ENCODE measurements at places on chromosomes 7 and 10. TPM values are rescaled to one million over a fixed set of nuclear protein-coding genes. Genes with fewer than 3 reads are reported as not detected.

The CUEDC2 gene
- 41.7 TPM for total RNA-seq

The TMEM140 gene
- total RNA-seq = 27.1 TPM

The PSPH gene
- 7.8 TPM for total RNA-seq

The HOXA7 gene
- not detected for total RNA-seq

The C10orf143 gene
- 17.5 TPM for total RNA-seq

The SYT15 gene
- total RNA-seq = 1.9 TPM

The TFPI2 gene
- not detected for total RNA-seq

The METTL27 gene
- 4.4 TPM for total RNA-seq

The DUSP5 gene
- 1.2 TPM for total RNA-seq

The TEX47 gene
- not detected for total RNA-seq

The SYT15B gene
- total RNA-seq = 0.13 TPM

The EPHB6 gene
- 57.4 TPM for total RNA-seq

The ITGB8 gene
- total RNA-seq = not detected

The UNC5B gene
- total RNA-seq = not detected

The TUBB8 gene
- not detected for total RNA-seq
